Mononuclear cell (primary cell): ENCODE measurements at places on chromosomes 11 and 22. TPM values are rescaled to one million over a fixed set of nuclear protein-coding genes. Genes with fewer than 3 reads are reported as not detected.

Gene C22orf15
- total RNA-seq, result 0.31 TPM

Gene CYB5R2
- 1.5 TPM for total RNA-seq

Gene CALCA
- total RNA-seq, result not detected

Gene GGT1
- total RNA-seq, result 8.8 TPM

Gene OR51I1
- total RNA-seq, result not detected

Gene MUC5AC
- total RNA-seq, result under 0.01 TPM

Gene INPP5J
- total RNA-seq, result not detected

Gene OR6A2
- total RNA-seq, result not detected

Gene ISX
- not detected for total RNA-seq

Gene RHOD
- 0.21 TPM for total RNA-seq

Gene MISFA
- total RNA-seq, result 0.52 TPM

Gene ENTHD1
- total RNA-seq, result 0.10 TPM

Gene ANKK1
- total RNA-seq, result 0.31 TPM

Gene VWCE
- 0.52 TPM for total RNA-seq

Gene HBB
- 76.0 TPM for total RNA-seq

Gene TYR
- not detected for total RNA-seq

Gene F2
- total RNA-seq, result not detected

Gene GGTLC2
- total RNA-seq, result not detected

Gene SEC14L6
- total RNA-seq, result not detected

Gene C11orf87
- total RNA-seq, result not detected

Gene C2CD3
- 23.3 TPM for total RNA-seq

Gene KCNJ11
- 0.10 TPM for total RNA-seq

Gene FXYD6
- 12.1 TPM for total RNA-seq

Gene CABP7
- 0.21 TPM for total RNA-seq

Gene PACSIN3
- total RNA-seq, result not detected

Gene SSTR3
- total RNA-seq, result 2.4 TPM

Gene RFPL2
- 0.10 TPM for total RNA-seq

Gene DNAJB7
- total RNA-seq, result not detected

Gene USP2
- under 0.01 TPM for total RNA-seq

Gene APOA4
- not detected for total RNA-seq

Gene SULT4A1
- not detected for total RNA-seq

Gene CASP5
- total RNA-seq, result 0.84 TPM

Gene GGT5
- 0.31 TPM for total RNA-seq

Gene TMEM45B
- 3.5 TPM for total RNA-seq

Gene CAVIN3
- 1.8 TPM for total RNA-seq

Gene UPK2
- total RNA-seq, result not detected

Gene SPDYC
- total RNA-seq, result not detected

Gene UCP3
- 1.7 TPM for total RNA-seq

Gene FGF19
- not detected for total RNA-seq

Gene NXPE2
- not detected for total RNA-seq

Gene P2RX6
- 0.21 TPM for total RNA-seq

Gene SLC36A4
- 34.1 TPM for total RNA-seq

Gene PDGFB
- total RNA-seq, result 1.2 TPM

Gene RFPL1
- total RNA-seq, result not detected
